ENCODE measurements at places on chromosomes 12 and 14. TPM values are rescaled to one million over a fixed set of nuclear protein-coding genes. Genes with fewer than 3 reads are reported as not detected.

WDR89 gene
- total RNA-seq: 8.3 TPM

SMCO3 gene
- total RNA-seq: not detected

GRIP1 gene
- 1.6 TPM for total RNA-seq

CD63 gene
- 716 TPM for total RNA-seq

WSCD2 gene
- total RNA-seq: not detected

PLEKHH1 gene
- 3.6 TPM for total RNA-seq

MGP gene
- total RNA-seq: not detected

SPIC gene
- not detected for total RNA-seq

MNAT1 gene
- total RNA-seq: 41.9 TPM

SMIM41 gene
- not detected for total RNA-seq

ACTR10 gene
- total RNA-seq: 42.4 TPM

HVCN1 gene
- 0.53 TPM for total RNA-seq

TMEM119 gene
- total RNA-seq: 0.06 TPM

APPL2 gene
- 18.8 TPM for total RNA-seq

KRT2 gene
- total RNA-seq: not detected

DIP2B gene
- total RNA-seq: 16.8 TPM

CCDC177 gene
- total RNA-seq: not detected

TC2N gene
- total RNA-seq: 0.86 TPM

MORN3 gene
- total RNA-seq: 0.32 TPM

TEX52 gene
- not detected for total RNA-seq

GMFB gene
- 74.3 TPM for total RNA-seq

NANOG gene
- total RNA-seq: not detected

OR6C2 gene
- not detected for total RNA-seq

NKX2-1 gene
- not detected for total RNA-seq

LMNTD1 gene
- total RNA-seq: not detected

ACTR6 gene
- 25.2 TPM for total RNA-seq

POLE gene
- 46.5 TPM for total RNA-seq

BCL2L14 gene
- total RNA-seq: not detected

RFX4 gene
- total RNA-seq: not detected

ART4 gene
- not detected for total RNA-seq

POTEM gene
- not detected for total RNA-seq

PLCZ1 gene
- total RNA-seq: not detected

FAM186B gene
- total RNA-seq: 0.19 TPM

SIX4 gene
- total RNA-seq: 1.7 TPM

RIPK3 gene
- total RNA-seq: not detected

CLEC1B gene
- not detected for total RNA-seq

LRFN5 gene
- not detected for total RNA-seq

DLST gene
- 92.8 TPM for total RNA-seq

KRT75 gene
- 0.07 TPM for total RNA-seq

PABPN1 gene
- 146 TPM for total RNA-seq

C3AR1 gene
- not detected for total RNA-seq

PGAM5 gene
- 57.4 TPM for total RNA-seq

SOX5 gene
- total RNA-seq: not detected

EXD2 gene
- total RNA-seq: 14.3 TPM

MYF6 gene
- not detected for total RNA-seq

MYO1H gene
- total RNA-seq: not detected

KRT79 gene
- total RNA-seq: 0.08 TPM

INSM2 gene
- total RNA-seq: not detected
